ENCODE measurements at places on chromosomes 5 and 9.

DNA sequence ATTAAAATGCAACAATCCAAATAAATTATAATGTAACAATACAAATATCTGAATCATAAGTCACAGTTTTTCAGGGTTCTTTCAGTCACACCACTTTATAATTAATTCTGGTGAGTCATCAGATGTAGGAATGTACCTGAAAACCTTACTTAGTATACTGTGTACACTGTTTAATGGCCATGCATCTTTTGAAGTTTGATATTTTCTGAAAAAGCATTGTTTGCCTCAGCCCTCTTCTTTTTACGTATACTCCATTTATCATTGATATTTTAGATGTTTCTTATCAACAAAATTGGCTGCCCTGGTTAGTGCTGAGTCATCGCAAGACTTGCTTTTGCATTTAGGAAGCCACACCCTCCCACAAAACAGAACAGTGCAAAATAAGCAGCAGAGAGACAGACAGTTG is 218.6 kb downstream of the PJA2 start:
- no peak for DNase-seq

DNA sequence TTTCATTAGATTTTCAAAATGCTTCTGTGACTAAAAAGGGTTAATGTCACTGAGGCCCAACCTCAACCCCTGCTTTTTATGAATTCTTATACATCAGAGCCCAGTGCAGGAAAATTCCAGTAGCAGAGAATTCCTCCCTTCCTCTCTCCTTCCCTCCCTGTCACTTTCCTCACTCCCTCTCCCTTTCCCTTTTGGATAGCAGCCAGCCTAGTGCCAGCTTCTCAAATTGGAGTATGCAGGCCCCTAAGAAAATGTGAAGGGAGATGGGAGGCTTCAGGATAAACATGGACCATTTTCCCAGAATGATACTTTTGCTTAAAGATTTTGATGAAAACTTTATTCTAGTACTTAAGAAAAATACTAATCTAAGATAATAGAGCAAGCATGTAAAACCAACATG is 507.4 kb downstream of the KDM4C start:
- no peak for DNase-seq

DNA sequence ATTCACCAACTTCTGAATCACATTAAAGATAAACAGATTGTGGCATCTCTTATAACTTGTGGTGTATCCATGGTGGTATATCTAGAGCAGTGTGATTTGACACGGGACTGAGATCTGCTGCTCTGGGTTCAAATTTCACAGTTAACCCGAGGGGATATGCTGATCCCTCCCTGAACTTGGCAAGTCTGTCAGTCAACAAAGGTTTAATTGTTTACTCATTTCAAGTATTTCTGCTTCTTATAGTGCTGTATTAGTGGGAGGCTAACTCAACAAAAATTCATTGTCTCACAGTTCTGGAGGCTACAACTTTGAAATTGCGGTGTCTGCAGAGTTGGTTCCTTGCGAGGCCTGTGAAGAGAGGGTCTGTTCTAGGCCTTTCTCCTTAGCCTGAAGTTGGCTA is 1175.2 kb downstream of the PTPRD start:
- DNase-seq: no peak

DNA sequence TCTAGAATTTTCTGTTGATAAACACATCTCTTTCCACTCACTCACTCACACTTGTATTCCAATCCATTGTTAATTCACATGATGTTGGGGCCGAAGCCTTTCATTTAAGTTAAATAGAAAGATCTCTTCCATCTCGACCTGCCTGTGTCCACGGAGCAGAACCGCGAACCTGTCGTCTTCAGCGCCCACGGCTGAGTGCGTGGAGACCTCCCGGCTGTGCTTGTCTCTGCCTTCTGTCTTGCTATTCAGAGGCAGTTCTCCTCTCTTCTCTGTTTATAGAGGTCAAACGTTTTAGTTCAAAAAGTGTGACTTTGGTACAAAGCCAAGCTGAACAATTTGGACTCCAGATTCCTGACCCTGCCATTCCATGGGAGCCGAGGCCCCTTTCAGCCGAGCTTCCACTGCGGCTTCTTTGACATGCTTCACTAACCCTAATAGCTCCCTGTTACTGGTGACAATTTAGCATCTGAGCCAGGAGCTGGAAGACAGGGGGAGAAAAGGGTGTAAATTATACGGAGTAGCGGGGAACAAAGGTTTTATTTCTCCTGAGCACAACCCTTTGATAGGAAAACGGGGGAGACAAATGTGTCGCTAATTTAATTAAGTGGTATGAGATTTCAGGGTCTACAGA is 314.4 kb upstream of the IRX4 start:
- DNase-seq: no peak

- DNase-seq: no peak
Measured at GRCh38 chr5:134595458-134595838, 37.2 kb downstream of the SAR1B start.

DNA sequence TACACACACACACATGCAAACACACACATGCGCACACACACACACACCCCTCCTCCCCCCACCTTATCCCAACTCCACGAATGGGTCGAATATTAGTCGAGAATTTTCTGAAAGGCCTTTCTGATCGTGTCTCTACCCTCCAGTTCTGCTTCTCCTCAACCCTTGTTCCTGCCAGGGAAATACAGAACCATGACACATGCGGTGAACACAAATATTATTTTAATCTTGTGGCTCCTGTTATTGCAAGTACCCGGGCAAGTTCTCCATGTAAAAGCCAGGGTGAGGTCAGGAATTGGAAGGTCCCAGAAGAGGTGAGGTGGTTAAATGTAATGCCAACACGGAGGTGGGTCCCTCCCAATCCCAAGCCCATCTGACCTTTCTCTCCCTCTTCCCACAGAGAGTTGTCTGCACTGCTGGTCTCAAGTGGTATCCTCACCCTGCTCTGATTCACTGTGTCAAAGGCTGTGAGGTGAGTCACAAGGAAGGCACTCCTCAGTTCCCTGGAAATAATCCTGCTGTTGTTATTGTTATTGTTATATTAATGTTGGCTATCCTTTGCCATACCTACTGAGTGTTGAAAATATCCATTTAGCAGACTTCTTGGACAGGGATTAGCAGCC is 223.7 kb downstream of the PAPPA start:
- DNase-seq: no peak

DNA sequence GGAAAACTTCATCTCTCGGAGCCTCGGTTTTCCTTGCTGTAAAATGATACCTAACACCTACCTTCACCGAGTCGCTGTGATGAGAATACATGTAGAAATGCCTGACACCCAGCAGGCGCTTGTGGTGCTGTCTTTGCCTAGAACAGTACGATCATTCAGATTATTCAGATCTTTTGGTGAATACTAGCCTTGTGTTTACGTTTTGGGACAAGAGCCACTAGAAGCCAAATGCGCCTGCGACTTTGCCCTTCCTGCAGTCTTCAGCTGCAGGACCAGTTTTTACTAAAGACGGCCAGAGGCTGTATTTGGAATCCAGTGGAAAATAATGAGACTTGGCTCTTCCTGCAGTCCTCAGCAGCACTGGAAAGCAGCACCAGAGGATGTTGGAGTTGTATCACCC is 189.6 kb downstream of the TRIO start:
- DNase-seq: no peak

- peak; percentile 18 for DNase-seq
Measured at GRCh38 chr5:760363-761058, 24.0 kb downstream of the ZDHHC11B start.

DNA sequence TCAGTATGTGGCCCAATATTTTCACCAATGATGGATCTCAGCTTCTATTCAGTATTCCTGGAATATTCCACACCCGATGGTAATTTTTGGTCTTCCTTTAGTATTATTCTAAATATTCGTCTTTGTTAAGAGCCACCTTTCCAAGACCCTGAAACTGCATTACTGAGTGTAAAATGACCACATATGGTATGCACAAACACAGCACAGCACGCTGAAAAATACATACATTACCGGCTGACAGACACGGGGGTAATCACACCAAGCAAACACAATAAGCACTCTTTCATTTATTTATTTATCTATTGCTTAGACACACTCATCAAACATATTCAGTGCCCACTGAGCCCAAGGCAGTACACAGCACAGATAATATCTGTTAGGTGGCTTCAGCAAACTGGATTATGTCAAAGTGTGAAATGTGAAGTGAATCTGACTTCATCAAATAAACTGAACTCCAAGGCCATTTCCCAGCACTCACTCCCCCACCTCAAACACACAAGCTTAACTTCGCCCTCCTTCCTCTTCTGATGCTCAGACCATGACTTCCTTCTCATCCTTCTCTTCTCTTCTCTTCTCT is 1637.8 kb upstream of the C9orf72 start:
- no peak for DNase-seq

DNA sequence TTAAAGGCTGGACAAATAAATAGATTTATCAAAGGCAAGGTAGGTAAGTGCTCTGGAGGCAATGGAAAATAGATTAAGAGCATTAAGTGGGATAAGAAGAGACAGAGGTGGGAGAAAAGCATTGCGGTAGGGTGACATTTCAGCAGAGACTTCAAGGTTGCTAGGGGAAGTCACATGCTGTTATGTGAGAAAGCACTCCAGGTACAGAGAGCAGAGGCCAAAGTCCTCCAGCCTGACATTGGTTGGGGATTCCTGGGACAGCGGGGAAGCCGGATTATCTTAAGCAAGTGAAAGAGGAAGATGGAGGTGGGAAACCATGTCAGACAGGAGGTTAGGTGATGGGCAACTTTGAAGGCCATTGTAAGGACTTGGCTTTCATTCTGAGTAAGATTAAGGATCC is 1222.9 kb downstream of the PTPRD start:
- DNase-seq: no peak

- DNase-seq: no peak
Measured at GRCh38 chr5:37370550-37370863, 399 bp downstream of the NUP155 start.

- no peak for DNase-seq
Measured at GRCh38 chr5:154315196-154315595, 124.7 kb downstream of the GALNT10 start.

GRCh38 chr9:35618325-35618727 is at the start of gene CD72:
TSS of gene CD72 (minus strand) at chr9:35618413. CDS start at chr9:35618303, 110 bp downstream.
- no peak for DNase-seq

DNA sequence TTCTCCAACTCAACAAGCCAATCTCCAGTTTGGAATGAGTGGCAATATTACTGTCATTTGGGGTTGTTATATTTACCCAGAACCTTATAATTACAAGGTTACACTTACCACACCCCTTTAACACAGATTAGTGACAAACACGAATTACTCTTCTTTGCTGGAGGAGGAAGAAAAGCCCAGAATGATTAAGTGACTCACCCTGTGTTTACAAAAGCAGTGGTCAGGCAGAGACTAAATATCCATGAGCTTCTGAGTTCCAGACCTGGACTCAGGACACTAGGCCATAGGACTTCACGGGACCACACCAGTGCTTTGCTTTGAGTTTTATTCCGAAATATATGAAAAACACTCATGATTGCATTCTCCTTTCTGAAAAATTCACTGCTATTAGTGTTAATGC is 370.8 kb downstream of the TLE1 start:
- no peak for DNase-seq

GRCh38 chr5:41637424-41637823 is 127.0 kb upstream of the PLCXD3 start:
- DNase-seq: peak; percentile 7

Measured in iPS-NIHi11 (cell line).